Stimulated activated CD8-positive, alpha-beta memory T cell treated with anti-CD3 and anti-CD28 coated beads, Interleukin-15, amount 100 ng/mL, for 1 hour (primary cell): ENCODE measurements at places on chromosomes 3 and 15.

DNA sequence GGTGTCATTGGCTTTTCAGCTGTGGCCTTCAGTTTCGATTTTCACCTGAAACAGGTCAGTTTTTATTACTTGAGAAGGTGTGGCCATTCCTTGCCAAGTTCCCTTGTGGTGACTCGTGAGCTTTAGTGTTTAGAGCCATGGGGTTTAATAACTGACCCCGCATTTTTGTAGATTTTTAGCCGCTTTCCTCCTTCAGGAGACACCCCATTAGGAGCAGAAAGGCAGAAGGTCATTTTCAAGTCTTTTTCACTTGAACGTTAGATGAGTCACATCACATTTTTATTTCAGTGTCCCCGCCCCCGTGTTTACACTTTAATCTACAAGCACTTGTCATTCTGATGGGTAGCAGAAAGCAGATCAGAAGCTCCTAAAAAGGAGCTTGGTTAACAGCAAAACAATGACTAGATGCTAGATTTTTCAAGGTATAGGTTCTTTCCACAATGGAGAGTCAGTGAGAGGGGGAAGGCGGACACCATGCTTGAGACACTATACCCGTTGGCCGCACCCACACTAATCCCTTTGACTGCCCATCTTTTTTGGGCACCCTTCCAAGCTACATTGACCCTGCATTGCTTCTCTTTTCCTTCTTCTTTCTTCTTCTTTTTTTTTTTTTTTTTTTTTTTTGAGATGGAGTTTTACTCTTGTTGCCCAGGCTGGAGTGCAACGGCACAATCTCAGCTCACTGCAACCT is 132.7 kb downstream of the GHSR start:
- no peak for DNase-seq

DNA sequence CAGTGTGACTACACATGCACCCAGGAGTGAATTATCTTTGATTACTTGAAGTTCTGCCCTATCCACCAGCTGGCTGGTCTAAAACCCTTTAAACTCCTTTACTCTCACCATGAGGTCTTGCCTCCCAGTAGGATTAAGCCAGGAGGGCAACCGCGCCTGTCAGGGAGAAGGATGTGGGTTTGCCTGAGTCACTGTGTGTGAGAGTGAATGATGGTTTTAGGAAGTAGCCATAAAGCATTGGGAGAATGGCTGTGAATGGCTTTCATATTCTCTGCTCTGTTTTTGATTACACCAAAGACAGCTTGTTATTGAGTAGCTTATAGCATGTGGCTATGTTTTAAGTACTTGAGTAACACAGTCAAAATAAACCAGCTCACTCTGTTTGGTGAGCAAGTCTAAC is 637.7 kb upstream of the TBL1XR1 start:
- no peak for DNase-seq

DNA sequence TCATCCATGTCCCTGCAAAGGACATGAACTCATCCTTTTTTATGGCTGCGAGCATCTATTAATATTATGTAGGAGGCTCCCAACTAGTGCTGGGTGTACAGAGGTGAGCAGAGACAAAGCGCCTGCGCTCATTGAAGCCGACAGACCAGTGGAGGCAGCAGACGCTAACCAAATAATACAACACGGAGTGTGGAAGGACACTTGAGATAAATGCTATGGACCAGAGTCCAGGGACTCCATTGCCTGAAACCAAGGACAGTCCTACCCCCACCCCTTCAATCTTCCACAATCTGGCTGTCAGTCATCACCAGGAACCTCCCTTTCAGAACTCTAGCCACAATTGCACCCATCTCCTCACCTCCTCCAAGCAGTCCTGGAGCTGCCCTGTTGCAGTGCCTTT is 41.5 kb downstream of the KLHL6 start:
- DNase-seq: no peak

DNA sequence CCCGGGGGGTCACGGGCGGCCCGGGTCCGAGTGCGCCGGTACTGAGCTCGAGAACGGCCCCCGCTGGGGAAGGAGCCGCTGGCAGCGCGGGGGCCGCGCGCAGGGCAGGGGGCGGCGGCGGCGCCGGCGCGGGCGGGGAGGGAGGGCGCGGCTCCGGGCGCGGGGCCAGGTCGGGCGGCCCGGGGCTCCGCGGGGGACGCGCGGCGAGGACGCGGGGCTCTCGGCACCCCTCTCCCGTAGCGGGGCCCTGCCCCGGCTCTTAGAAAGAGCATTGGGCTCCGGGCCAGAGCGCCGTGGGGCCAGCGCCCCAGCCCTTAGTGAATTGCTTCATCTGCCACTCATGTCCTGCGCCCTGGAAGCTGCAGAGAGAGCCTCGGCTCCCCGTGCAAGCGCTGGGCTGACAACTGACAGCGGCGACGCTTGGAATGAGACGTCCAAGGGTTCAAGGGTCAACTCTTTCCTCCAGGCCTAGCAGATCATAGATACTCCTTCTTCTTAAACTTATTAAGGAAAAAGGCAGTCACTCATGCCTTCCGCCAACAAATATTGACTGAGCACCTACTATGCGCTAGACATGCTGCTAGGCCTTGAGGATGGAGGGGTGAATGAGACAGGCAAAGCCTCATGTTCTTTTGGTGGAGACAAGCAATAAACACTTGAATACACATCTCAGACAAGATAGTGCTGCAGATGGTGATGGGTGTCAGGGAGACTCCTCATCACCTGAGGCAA is 140.8 kb downstream of the SMAD6 start:
- DNase-seq: no peak

- no peak for DNase-seq
These were observed 91.6 kb upstream of the CBLB start for GRCh38 chr3:105960381-105960780.

DNA sequence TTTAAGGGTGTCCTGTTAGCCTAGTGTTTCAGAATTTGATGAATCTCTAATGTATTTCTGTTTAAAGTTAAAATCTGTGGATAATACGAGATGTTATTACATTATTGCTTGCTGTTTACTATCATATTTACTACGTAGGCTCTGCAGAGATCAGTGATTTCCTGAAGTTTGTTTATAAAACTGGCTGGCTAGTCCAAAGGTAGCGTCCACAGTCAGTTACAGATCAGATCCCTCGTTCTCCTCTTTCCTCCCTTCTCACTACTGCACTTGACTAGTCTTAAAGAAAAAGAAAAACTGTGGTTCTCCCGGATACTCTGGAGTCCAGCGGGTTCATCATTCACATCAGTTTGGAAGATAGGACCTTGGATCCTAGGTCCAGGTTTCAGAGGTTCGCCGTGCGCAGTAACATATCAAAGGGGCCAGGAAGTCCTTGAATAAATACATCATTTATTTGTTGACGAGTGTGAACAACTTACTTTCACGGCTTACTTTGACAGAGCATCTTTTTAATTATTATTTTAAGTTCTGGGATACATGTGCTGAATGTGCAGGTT is 35.9 kb downstream of the ASB7 start:
- DNase-seq: no peak

- DNase-seq: no peak
These were observed 338.9 kb upstream of the TRIM42 start for GRCh38 chr3:140338916-140339315.

DNA sequence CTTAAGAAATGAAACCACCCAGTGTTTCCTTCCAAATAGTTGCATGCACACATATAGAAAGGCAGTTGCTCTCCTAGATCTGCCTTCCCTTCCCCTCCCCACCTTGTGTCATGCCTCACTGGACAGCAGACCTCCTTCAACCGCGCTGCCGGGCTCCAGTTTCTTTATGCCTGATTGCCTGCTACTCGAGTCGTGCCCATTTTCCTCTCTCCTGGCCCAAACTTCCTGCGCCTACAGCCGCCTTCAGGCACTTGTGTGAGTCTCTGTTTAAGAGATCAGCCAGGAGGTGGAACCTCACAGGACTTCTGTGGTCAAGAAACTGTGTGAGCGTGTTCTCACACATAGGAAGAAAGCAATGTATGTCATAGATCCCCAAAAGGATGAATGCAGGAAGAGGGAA is 8.8 kb upstream of the FAM107A start:
- no peak for DNase-seq

- DNase-seq: no peak
These were observed 183.9 kb downstream of the ARRDC4 start for GRCh38 chr15:98144388-98144787.

DNA sequence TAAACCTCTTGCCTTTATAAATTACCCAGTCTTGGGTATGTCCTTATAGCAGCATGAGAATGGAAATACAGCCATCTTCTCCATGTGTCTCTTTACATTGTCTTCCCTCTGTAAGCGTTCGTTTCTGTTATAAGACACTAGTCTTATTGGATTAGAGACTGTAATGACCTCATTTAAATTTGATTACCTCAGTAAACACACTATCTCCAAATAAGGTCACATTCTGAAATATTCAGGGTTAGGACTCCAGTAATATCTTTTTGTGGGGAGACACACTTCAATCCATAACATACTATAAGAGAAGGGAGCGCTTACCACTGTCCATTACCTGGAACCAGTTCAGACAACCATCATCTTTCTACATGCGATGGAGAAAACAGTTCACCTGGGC is 34.3 kb upstream of the CD47 start:
- DNase-seq: no peak
